ENCODE measurements at places on chromosomes 3 and 15.

- no peak for DNase-seq
These were observed 65.3 kb upstream of the SLCO2A1 start for GRCh38 chr3:134095005-134095404.

GRCh38 chr3:38271553-38271952 is 5.9 kb downstream of the SLC22A13 start:
- no peak for DNase-seq

GRCh38 chr15:91967935-91968606 is 114.6 kb downstream of the SLCO3A1 start:
- DNase-seq: no peak

- no peak for DNase-seq
These were observed 209.3 kb upstream of the UMPS start for GRCh38 chr3:124520970-124521369.

DNA sequence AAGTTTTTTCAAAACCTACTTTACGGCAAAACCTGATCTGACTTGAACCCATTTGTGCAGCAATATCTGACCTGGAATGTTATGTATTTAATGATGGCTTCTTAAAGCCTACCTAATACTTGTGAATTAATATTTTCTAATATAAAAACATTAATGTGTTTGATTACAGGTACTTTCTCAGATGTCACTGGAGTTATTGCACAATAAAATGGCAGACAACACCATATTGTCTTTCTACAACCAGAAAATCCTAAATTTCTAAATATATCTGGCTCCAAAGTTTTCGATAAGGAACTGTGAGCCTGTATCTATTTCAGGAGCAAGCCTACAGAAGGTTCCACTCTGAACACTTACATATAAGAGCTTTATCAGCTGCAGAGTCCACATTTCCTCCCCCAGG is 184.5 kb downstream of the ATP8B4 start:
- DNase-seq: no peak

DNA sequence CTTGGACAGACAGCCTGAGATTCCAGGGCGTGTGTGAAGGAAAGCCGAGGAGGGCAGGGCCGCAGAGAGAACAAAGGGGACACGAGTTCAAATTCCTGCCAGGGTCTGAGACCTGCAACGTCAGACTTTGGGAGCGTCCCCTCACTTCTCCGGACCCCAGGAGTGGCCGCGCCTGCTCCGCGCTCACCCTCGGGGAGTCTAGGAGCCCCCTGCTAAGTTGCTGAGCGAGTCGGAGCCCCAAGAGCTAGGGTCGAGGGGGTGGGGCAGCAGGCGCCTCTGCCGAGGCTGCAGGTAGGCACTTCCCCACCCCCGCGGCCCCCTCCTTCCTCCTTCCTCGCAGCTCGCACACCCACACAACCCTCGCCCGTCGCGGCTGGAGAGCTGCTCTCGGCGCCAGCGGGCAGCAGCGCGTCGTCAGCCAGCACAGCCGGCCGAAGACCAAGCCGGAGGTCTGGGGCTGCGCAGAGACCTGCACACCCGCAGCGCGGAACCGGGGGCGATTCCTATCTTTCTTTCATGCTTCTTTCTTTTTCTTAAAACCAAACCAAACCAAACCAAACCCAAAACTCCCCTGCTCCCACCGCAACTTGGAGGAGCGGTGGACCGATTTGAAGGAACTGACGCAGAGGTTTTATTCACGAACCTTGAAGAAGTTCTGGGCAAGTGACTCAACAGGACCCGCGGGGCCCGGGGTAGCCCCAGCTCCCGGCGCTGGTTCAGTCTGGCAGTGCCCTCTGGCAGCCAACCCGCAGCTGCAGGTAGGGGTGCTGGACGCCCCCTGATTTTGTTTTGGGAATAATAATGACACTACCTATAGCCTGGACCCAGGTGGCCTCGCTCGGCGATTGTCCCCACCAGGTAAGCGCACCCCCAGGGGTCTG is at the start of gene ANKRD34C:
TSS of gene ANKRD34C (plus strand) at position 352 of the 881 bp plus-strand sequence. CDS start 10,563 bp downstream, outside the sequence.
- no peak for DNase-seq

DNA sequence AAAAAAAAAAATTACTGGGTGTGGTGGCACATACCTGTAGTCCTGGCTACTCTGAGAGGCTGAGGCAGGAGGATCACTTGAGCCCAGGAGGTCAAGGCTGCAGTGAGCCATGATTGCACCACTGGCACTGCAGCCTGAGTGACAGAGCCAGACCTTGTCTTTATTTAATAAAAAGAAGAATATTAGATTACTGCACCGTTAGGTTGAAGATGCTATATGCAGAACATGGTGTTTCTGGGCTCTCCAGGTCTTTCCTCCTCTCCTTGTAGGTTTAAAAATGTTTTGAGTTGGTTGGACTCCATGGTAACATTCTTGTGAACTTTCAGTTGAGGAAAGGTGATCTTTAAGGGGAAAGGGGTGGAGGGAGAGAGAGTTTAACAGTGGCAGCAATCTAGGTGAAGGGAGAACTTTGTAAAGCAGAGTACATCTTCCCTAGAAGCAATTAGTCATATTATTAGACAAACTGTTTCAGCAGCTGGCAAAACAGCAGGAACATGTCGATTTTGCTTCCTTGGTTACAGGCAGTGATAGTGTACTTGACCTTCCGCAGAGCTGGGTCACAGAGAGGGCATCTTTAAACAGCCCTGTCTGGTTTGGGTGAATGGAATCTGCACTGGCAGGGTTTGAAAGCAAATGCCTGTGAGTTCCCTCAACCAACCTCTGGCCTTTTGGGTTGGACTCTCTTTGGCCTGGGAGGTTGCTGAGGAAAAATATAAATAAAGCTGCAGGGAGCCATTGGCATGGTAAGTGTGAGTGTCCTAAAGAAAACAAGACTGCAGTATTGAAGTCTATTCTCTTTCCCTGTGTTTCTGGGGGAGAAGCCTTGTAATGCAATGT is 42.8 kb downstream of the NR2C2 start:
- DNase-seq: no peak

DNA sequence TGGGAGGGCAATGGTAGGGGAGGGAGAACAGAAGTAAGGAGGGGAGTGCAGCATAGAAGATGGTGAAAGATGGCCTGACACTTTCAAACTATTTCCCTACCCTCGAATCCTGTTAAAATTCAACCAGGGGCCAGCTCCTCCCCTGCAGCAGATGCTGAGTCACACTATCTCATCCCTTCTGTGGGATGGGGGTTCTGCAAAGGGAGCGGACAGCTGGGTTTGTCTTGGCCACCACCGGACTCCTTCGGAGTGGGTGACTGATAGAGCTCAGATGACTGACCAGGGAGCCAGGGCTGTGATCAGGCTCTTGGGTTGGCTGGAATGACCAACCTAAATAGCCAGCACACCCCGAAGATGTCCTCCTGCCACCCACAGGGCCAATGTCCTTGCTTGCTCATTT is 33.6 kb upstream of the TMCC1 start:
- no peak for DNase-seq

- DNase-seq: no peak
These were observed 12.4 kb downstream of the NDUFB4 start for GRCh38 chr3:120608506-120608905.
